Kidney epithelial cell (primary cell): ENCODE measurements at places on chromosomes 4 and X. TPM values are rescaled to one million over a fixed set of nuclear protein-coding genes. Genes with fewer than 3 reads are reported as not detected.

RNF150 gene
- 3.2 and 5.4 TPM in 2 replicates for total RNA-seq

DSPP gene
- not detected in 2 replicates for total RNA-seq

LRAT gene
- total RNA-seq, result 1.1 and 1.2 TPM in 2 replicates

GPR82 gene
- total RNA-seq, result not detected in 2 replicates

- DNase-seq, result no peak
These were observed 229.2 kb upstream of the AFF2 start for GRCh38 chrX:148271263-148271662.

DNA sequence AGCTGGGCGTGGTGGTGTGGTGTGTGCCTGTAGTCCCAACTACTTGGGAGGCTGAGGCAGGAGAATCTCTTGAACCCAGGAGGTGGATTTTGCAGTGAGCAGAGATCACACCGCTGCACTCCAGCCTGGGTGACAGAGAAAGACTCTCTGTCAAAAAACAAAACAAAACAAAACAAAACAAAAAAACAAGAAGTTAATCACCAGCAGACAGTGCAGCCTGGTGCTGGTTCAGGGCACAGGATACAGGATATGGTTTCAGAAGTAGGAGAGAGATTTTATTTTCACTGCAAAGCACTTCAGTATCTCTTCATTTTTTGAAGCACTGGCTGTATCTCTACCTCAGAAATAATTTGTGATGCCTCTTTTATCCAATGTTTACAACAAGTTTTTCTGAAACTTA is 1222.9 kb upstream of the PRKX start:
- no peak for DNase-seq

GRCh38 chrX:24332878-24333277 is 19.0 kb upstream of the SUPT20HL2 start:
- DNase-seq, result no peak
